ENCODE measurements at places on chromosomes 2 and 18.

DNA sequence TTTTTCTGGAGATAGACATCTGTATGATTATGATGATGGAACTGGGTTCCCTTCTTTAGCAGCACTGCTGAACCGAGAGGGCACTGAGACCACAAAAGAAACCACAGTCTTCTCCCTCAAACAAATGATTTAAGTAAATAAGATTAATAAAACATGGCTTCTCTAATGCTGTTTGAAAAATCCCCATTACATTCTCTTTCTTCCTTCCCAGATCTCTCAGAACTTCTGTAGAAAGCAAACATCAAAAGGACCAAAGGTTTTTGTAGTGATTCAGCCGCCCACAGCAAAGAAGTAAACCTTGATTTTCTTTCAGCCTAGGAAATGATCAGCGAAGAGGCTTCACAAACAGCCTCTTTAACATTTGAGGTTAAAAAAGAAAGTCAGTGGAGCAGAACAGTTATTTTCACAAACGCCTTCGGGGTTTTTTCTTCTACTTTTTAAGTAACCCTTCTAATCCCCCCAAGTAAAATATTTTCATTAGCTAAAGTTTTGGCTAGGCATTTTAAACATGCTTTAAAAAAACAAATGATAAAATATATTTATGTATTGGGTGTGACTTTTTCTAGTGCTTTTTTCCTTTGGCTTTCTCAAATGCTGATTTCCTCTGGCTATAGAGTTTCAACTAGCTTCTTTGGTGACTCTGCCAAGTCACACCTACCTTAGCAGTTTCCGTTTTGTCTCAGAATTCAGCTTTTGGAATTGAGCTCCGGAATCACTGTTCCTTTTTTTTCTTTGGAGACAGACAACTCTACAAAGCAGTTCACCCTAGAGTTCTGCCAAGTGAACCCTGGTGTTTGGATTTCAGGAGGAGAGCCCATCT is 89.6 kb downstream of the UPP2 start:
- DNase-seq, result no peak

DNA sequence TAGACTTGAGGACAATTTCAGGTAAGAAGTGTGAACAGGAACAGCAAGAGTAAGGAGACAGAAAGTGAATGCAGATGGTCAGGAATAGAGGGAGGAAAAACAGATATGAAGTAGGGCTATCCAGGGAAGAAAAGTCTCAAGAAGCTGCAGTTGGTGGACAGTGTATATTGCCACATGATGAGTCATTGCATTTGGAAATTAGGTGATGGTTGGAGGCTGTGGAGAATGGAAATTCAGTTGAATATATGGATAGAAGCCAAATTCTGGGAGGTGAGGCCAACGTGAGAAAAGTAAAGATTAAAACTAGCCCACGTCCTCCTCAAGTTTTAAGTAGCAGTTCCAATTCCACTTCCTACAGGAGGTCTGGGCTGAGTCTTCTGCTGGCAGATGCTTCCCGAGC is 158.4 kb downstream of the UBE2E3 start:
- no peak for DNase-seq

- DNase-seq, result no peak
These were observed 23.7 kb downstream of the ATOH8 start for GRCh38 chr2:85777441-85777861.

DNA sequence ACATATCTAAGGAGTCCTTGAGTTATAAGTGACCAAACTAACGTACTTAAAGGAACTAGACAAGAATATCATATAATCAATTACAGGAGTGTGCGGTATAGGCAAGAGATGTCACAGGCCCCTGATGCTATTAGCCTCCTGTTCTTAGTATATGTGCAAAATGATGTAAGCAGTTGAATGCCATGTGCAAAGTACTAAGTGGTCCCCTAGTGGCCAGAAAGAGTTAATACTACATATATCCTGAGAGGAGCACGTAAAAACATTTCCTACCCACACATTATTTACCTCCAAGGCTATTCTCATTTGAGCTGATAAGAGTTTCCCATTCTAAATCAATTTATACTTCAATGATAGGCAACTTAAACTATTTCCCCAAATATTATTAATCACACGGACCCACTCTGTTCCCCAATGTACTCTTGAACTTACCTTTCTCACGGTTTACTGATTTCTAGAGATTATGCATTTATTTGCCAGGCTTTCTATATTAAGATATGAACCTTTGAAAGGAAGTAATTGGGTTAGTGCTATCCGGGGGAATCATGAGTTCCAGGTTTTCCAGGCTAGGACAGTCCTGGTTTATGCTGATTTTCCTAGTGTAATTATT is 158.0 kb upstream of the KLHL14 start:
- no peak for DNase-seq

GRCh38 chr2:207768168-207768865 is 1.4 kb downstream of the FZD5 start:
- no peak for DNase-seq

- DNase-seq, result no peak
These were observed 560.5 kb upstream of the HS6ST1 start for GRCh38 chr2:128879161-128879560.

DNA sequence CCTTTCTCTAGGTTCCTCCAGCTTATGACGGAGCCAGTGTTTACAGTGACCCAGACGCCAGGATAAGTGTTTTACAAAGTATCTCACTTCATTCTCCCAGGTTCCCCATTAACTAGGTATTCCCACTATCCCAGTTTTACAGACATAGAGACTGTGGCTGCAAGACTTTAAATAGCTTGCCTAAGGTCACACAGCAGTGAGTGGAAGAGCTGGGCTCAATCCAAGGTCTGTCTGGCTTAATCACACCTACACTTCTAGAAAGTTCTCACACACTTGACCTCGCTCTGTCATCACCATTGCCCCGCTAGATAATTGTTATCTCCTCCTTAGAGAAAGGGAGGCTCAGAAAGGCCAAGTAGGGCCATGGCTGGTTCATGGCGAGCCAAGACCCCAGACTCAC is 110.2 kb downstream of the ANTXR1 start:
- no peak for DNase-seq

DNA sequence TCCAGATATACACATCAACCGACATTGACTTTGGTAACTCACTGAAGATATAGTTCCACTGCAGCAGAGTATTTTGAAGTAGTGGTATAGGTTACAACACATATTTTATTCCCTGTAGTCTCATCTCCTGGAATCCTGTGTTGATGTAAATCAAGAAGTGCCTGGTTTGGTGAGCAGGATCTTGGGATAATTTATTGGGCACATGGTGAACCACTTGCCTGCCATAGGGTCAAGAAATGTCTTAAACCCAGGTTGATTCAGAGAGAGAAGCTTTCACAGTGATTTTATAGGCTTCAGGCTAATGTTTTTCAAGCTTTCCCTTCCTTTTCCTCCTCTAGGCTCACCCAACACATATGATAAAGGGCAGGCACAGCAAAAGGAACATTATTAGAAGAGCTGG is 24.6 kb downstream of the CCDC85A start:
- no peak for DNase-seq

GRCh38 chr18:8428951-8429350 is 180.3 kb upstream of the RAB12 start:
- DNase-seq, result no peak

DNA sequence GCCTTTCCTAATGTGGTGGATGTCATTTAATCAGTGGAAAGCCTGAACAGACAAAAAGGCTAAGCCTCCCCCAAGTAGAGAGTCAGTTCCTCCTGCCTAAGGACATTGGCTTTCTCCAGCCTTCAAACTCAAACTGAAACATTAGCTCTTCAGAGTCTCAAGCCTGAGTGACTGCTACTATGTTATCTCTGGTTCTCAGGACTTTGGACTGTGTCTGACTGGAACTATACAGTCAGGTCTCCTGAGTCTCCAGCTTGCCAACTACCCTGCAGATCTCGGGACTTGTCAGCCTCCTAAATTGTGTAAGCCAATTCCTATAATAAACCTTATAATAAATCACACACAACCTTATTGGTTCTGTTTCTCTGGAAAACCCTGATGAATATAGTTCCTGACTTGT is 12.6 kb downstream of the HYCC2 start:
- DNase-seq, result no peak

All from stimulated activated CD4-positive, alpha-beta T cell treated with anti-CD3 and anti-CD28 coated beads, TNF-alpha, amount 100 ng/mL, for 1 hour (primary cell).